PC-9 (cell line): ENCODE measurements at places on chromosomes 11 and 22. TPM values are rescaled to one million over a fixed set of nuclear protein-coding genes. Genes with fewer than 3 reads are reported as not detected.

MMP27 gene
- not detected in 2 replicates for total RNA-seq

PDE2A gene
- 9.6 and 12.0 TPM in 2 replicates for total RNA-seq

DNA sequence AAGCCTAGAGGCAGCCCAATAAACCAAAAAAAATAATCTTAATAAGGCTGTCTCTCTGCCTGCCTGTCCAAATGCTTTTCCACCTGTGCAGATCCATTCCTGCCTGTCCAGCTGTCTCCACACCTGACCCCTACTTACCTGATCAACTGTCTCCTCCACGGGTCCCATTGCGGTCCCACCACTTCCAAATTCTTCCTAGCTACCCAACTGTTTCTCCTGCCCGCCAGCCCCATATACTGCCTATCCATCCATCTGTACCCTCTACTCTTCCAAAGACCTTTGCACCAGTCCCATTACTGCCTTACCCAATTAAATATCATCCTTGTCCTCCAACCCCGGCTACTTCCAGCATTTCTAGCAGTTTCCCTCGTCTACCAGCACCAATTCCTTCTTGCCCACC, 39.4 kb upstream of the ANGPTL5 start:
- no peak overlapping the region for H3K27ac ChIP-seq
- H3K36me3 ChIP-seq: no peaks in the 10 kb centered on the region
- no peaks in the 10 kb centered on the region for H3K4me1 ChIP-seq
- H3K4me3 ChIP-seq: no peak overlapping the region
- H3K27me3 ChIP-seq: no peaks in the 10 kb centered on the region

- H3K27ac ChIP-seq: no peak overlapping the region
- H3K36me3 ChIP-seq: peaks cover 22% of the 10 kb centered on the region
Observed at GRCh38 chr22:45552580-45553350, 50.1 kb downstream of the FBLN1 start.

GRCh38 chr11:70397336-70397982, 870 bp upstream of the CTTN start:
- DNase-seq: no peak
- peaks cover 15% of the 10 kb centered on the region for H3K36me3 ChIP-seq
- no peaks in the 10 kb centered on the region for H3K27me3 ChIP-seq
- H3K4me1 ChIP-seq: peaks cover 38% of the 10 kb centered on the region
